ENCODE measurements at places on chromosomes 3 and 15. TPM values are rescaled to one million over a fixed set of nuclear protein-coding genes. Genes with fewer than 3 reads are reported as not detected.

Gene FBN1
- 84.9 TPM for total RNA-seq

Gene DCLK3
- 0.08 TPM for total RNA-seq

Gene TP63
- total RNA-seq: 0.30 TPM

Gene RTP4
- 0.59 TPM for total RNA-seq

Gene CHL1
- total RNA-seq: 66.4 TPM

GRCh38 chr3:73049319-73049718, 12.1 kb upstream of the EBLN2 start:
- H3K36me3 ChIP-seq: peaks cover 12% of the 10 kb centered on the region
- H3K4me1 ChIP-seq: no peaks in the 10 kb centered on the region
- H3K27ac ChIP-seq: no peak overlapping the region
- H3K27me3 ChIP-seq: no peaks in the 10 kb centered on the region

DNA sequence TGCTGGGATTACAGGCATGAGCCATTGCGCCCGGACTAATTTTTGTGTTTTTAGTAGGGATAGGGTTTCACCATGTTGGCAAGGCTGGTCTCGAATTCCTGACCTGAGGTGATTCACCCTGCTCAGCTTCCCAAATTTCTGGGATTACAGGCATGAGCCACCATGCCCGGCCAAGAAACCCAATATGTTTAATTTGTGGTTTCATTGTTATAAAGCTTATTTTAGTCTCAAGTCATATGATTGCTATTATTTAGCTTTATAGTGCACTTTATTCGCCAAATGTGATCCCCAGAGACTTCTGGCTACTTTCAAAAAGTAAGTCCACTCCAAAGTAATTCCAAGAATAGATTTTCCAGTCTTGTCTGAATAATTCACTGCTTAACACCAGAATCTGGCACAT, 19.3 kb upstream of the SLC4A7 start:
- no peaks in the 10 kb centered on the region for H3K27me3 ChIP-seq
- H3K36me3 ChIP-seq: no peaks in the 10 kb centered on the region
- no peak overlapping the region for H3K27ac ChIP-seq
- no peaks in the 10 kb centered on the region for H3K4me1 ChIP-seq
- DNase-seq: no peak

DNA sequence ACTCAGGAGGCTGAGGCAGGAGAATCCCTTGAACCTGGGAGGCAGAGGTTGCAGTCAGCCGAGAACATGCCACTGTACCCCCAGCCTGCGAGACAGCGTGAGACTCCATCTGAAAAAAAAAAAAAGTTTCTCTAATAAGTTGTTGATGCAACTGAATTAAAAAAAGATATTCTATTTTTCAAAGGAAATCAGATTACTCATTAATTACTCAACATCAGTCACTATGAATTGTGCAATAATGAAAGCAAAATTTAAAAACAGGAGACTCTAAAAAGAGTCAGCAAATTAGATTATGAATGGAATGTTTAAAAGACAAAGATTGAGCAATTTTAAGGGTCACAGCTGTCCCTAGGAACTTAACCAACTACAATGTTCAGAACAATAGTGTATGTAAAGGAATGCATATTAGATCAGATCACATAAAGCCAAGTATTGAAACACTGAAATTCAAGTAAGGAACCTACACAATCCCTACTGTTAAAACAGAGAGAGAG, 60.2 kb upstream of the SLC4A7 start:
- no peak overlapping the region for H3K4me3 ChIP-seq
- no peak for DNase-seq
- H3K27ac ChIP-seq: peak overlapping the region; percentile 50
- no peaks in the 10 kb centered on the region for H3K4me1 ChIP-seq
- H3K27me3 ChIP-seq: no peaks in the 10 kb centered on the region

DNA sequence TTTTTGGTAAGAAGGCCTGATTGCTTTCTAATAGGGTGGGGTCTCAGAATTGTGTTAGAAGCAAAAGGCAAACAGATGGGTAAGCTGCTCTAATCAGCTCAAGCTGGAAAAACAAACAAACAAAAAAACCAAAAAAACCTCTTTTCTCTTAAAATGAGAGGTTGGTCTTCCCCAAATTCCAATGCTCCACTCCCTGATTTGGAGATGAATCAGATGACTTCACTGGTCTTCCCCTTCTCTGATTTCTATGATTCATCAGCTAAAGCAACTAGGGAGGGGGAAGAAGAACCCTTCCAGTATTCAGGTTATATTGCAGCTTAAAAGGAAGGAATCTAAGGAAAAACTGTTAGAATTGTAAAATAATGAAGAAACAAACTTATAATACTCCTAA, 9.6 kb upstream of the ANXA2 start:
- H3K4me1 ChIP-seq: no peaks in the 10 kb centered on the region
- no peaks in the 10 kb centered on the region for H3K27me3 ChIP-seq
- no peaks in the 10 kb centered on the region for H3K36me3 ChIP-seq

GRCh38 chr3:125166599-125167136, 45.9 kb downstream of the SLC12A8 start:
- DNase-seq: no peak
- no peaks in the 10 kb centered on the region for H3K36me3 ChIP-seq
- no peak overlapping the region for H3K4me3 ChIP-seq
- peaks cover 37% of the 10 kb centered on the region for H3K4me1 ChIP-seq
- no peaks in the 10 kb centered on the region for H3K27me3 ChIP-seq

- no peaks in the 10 kb centered on the region for H3K4me1 ChIP-seq
- H3K27ac ChIP-seq: no peak overlapping the region
- no peaks in the 10 kb centered on the region for H3K36me3 ChIP-seq
- no peaks in the 10 kb centered on the region for H3K27me3 ChIP-seq
Observed at GRCh38 chr15:92603743-92604470, 51.7 kb downstream of the FAM174B start.

DNA sequence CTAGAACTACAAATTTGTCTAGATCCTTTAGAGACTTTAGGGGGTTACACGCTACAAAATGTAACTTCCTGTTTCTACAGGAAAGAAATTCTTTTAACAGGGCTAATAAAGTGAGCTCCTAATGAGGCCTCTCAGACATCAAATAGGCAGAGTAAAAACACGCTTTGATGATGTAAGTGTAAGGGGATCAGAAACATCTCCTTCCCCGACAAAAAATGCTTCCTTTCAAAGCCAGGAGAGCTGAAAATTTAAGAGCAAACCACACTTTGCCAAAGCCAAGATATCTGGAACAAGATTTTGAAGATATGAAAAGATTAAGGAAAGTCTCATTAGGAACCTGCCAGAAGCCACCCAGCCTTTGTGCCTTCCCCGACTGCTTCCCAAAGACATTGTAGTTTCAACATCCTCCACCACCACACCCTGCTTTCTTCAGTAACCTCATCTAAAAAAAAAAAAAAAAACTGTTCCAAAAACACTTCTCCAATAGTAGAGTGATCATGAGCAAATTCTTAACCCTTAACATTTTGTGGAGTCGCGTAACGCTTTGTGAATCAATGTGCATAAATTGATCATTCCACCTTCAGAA, 505.0 kb upstream of the THBS1 start:
- H3K27ac ChIP-seq: no peak overlapping the region
- no peak for DNase-seq
- no peak overlapping the region for H3K4me3 ChIP-seq
- peaks cover 6% of the 10 kb centered on the region for H3K4me1 ChIP-seq

- DNase-seq: no peak
- H3K4me1 ChIP-seq: peaks cover 3% of the 10 kb centered on the region
- H3K36me3 ChIP-seq: peaks cover 12% of the 10 kb centered on the region
- H3K4me3 ChIP-seq: no peak overlapping the region
Observed at GRCh38 chr3:138219255-138219654, 32.2 kb downstream of the ARMC8 start.

DNA sequence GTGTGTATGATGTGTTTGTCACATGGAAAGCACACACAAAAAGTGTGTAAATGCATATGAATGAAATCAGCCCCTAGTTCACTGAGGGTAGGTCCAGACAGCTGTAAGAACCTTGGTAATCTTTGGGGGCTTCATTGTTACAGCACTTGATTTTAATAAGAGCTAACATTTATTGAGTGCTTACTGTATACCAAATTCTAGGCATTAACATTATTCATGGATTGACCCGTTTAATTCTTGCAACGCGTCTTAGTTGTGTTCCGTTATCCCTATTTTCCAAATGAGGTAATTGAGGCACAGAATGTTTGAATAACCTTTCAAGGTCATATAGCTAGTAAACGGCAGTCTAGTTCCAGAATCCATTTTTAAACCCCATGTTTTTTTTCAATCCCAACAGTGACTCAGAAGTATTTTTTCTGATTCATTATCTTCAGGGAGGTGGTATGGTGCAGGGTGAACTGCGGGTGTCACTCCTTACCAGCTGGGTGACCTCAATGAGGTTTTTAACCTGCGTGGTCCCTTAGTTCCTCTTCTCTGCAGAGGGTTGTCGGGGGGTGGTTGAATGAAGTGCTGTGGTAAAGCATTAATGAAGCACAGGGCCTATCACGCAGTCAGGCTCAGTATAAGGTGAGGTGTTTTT, 14.2 kb downstream of the RAB8B start:
- peaks cover 13% of the 10 kb centered on the region for H3K4me1 ChIP-seq
- no peak overlapping the region for H3K27ac ChIP-seq
- no peaks in the 10 kb centered on the region for H3K27me3 ChIP-seq
- DNase-seq: no peak
- H3K36me3 ChIP-seq: no peaks in the 10 kb centered on the region

DNA sequence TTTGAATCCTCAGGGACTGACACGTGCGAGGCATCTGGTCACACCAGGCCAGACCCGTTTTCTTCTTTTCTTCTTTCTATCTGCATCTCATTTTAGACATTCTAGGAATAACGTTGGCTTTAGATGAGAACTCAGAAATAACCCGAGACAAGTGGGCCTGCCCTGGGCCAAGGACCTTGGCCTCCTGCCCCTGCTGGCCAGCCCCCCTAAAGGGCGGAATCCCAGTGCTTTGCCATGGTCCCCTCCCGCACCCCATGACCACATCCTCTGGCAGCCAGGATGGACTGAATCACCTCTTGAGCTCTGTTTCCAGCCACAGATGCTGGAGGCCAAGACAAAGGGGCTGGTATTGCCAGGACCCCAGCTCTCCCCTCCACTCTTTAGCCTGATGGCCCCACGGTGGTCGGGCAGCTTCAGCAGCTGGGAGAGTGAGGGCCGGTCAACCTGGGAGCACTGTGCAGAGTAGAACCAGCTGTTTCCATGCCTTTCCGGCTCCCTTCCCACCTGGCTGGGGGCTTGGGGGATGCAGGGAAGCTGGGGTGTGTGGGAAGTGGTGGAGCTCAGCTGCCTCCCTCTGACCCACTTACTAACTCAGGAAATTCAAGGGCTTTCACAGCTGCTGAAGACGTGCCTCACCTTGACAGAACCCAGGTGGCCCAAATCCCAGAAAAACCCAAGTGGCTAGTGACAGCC, 190.9 kb downstream of the FAM43A start:
- H3K27me3 ChIP-seq: no peaks in the 10 kb centered on the region
- H3K4me1 ChIP-seq: no peaks in the 10 kb centered on the region
- peak; percentile 57 for DNase-seq
- H3K36me3 ChIP-seq: no peaks in the 10 kb centered on the region
- no peak overlapping the region for H3K4me3 ChIP-seq
- H3K27ac ChIP-seq: no peak overlapping the region

DNA sequence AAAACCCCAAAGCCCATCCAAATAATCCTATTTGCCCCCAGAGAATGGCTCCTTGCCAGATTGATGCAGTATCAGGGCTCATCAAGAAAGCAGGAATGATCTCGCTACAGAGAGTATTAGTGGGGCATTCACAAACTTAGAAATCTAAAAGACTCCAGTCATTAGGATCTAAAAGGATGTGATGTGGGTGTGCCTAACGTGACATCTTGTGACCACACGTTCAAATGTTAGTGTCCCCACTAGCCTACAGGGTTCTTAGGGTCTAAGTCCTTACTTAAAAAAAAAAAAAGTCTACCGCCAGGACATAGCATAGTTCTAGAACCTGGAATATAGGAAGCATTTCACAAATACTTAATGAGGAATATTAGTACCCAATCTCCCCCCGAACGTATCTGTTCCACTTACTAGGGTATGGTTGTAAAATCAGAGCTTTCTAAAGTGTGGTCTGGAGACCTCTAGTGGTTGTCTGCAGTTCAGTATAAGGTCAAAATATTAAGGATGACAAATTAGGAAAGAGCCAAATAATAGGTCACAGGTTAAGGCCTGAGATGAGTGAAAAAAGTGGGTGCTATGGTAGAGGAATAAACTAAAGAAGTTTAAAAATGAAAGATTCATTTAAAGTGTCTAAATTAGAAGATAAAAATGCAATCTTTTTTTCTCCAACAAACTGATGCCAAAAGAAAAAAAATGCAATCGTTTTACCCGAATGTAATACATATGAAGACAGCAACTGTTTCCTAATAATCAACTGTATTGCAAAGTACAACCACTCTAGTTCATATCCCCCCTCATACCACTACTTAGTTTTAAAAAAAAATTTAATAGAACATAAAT, 4.2 kb upstream of the CHRM5 start:
- no peaks in the 10 kb centered on the region for H3K27me3 ChIP-seq
- H3K36me3 ChIP-seq: no peaks in the 10 kb centered on the region
- DNase-seq: no peak
- no peak overlapping the region for H3K4me3 ChIP-seq
- no peaks in the 10 kb centered on the region for H3K4me1 ChIP-seq
- no peak overlapping the region for H3K27ac ChIP-seq

DNA sequence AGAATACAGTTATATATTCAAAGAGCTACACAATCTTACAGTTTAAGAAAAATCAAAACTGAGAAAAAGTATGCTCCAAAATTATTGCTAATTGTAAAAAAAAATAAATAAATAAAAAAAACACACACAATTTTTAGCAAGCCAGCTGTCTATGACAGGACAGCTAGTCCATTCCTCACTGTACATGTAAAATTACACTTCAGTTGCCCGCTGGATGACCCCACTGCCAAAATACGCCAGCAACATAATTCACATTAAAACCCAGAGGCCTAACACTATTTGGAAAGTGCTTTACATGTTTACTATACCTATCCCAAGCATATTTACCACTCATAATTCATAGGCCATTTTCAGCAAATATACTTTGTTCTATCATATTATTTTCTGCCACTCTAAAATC, 5.8 kb downstream of the MYO9A start:
- no peaks in the 10 kb centered on the region for H3K36me3 ChIP-seq
- peaks cover 25% of the 10 kb centered on the region for H3K4me1 ChIP-seq
- H3K4me3 ChIP-seq: no peak overlapping the region
- H3K27ac ChIP-seq: no peak overlapping the region

DNA sequence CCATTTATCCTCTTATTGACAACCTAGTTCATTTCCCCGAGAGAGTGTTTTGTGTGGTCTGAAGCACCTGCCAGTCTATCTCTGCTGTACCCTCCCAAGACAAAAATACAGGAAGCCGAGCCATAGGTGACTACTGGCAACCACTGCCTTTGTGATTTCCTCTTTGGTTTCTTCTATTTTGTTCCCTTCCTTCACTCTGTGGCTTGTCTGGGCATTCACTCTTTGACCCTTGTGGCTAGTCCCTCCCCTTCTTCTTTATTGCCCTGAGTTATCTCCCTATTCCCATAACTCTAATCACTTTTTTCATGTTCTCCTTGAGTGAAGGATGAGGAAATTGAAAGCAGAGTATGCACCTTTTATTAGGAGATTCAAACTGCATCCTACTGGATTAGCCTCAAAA, at the start of gene ADGRG7:
TSS of gene ADGRG7 (plus strand) at position 297 of the 400 bp plus-strand sequence. CDS start 256 bp downstream, outside the sequence.
- no peak within 1 kb of the TSS for H3K4me3 ChIP-seq
- no peaks in the 10 kb centered on the region for H3K36me3 ChIP-seq
- no peak within 1 kb of the TSS for H3K27ac ChIP-seq
- H3K27me3 ChIP-seq: no peaks in the 10 kb centered on the region
- no peak for DNase-seq

- no peak overlapping the region for H3K27ac ChIP-seq
- H3K4me3 ChIP-seq: no peak overlapping the region
- no peaks in the 10 kb centered on the region for H3K27me3 ChIP-seq
- no peak for DNase-seq
- no peaks in the 10 kb centered on the region for H3K36me3 ChIP-seq
- H3K4me1 ChIP-seq: no peaks in the 10 kb centered on the region
Observed at GRCh38 chr3:105317841-105318240, 48.9 kb upstream of the ALCAM start.

- no peaks in the 10 kb centered on the region for H3K4me1 ChIP-seq
- DNase-seq: no peak
- no peak overlapping the region for H3K27ac ChIP-seq
- no peak overlapping the region for H3K4me3 ChIP-seq
Observed at GRCh38 chr15:86384186-86384585, 304.5 kb downstream of the AGBL1 start.
